ENCODE measurements at places on chromosomes 3 and 15.

DNA sequence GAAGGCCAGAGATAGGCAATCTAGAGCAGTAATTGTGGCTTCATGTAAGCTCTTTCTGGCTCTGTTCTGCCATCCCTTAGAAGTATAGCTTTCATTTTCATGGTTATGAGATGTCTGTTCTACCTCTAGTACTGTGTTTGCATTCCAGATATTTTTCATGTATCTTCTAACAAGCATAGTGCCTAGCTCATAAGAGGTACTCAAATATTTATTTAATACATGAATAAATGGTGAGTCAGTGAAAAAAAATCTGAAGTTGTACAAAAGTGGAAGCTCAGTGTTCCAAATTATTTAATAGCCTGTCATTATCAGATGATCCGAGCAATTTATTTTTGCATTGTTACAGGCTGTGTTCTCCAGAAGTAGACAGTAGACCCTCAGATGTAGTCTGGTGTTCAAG is 64.3 kb downstream of the OXSM start:
- peak; percentile 19 for DNase-seq

GRCh38 chr15:92613841-92614240 is 41.7 kb downstream of the FAM174B start:
- DNase-seq: no peak

GRCh38 chr3:42403737-42404136 is 6.7 kb downstream of the LYZL4 start:
- no peak for DNase-seq

- no peak for DNase-seq
These were observed 35.3 kb upstream of the KY start for GRCh38 chr3:134685929-134686802.
